ENCODE measurements at places on chromosomes 2 and 18.

GRCh38 chr2:181985632-181986205 is at the start of gene PPP1R1C:
Gene PPP1R1C, plus strand, starts transcription at chr2:181985853. Its CDS starts 258 bp downstream, at chr2:181986111.
- no peak for DNase-seq

DNA sequence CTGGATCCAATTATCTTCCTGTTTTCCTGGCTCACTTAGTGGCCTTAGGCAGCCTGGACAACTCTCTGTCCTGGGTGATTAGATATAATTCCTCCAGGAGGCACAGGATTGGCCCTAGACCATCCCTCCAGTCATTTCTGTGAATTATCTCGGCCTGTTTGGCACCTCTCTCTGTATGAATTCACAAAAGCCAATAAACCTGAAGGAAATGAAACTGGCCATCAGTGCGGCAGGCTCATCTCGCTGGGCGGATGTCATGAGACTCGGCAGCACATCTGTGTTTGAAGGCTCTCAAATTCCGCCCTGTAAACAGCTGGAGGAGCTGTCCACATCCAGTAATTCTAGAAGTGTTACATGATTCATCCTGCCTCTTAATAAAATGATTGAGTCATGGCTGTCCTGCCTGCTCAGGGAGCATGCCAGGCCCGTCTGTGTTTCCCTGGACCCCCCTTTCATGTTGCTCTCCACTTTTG is 38.6 kb downstream of the ACOXL start:
- no peak for DNase-seq

DNA sequence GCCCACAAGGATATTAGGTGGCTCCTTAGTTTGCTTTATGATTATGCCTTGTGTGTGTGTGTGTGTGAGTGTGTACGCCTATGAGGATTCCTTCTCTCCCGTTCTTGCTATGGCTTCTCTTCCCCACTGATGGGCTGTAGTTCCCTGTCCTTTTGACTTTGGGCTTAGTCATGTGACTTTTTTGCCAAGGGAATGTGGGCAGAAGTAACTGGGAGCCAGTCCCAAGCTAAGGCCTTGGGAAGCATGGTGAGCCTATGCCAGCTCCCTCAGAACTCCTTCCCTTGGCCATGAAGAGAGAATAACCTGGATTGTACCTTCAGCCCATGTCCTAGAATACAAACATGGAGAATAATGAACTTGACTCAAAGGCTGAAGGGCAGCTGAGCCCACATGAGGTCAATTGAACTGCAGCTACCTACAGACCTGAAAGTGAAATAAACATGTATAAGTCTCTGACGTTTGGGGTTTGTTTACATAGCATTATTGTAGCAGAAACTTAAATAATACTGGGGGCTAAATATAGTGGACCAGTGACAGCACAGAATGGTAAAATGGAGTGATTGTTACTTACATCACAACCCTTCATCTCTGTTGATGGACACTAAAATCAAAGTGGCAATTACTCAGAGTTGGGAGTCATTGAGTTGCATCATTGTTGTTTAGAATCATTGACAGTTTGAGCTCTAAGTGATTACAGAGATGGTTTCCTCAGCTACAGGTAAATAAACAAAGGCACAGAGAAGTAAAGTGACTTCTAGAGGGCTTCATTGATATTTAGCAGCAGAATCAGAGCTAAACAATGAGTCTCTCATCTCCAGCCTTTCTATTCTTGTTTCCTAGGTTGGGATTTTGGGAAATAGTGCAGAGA is 15.3 kb upstream of the IL36G start:
- DNase-seq, result no peak

DNA sequence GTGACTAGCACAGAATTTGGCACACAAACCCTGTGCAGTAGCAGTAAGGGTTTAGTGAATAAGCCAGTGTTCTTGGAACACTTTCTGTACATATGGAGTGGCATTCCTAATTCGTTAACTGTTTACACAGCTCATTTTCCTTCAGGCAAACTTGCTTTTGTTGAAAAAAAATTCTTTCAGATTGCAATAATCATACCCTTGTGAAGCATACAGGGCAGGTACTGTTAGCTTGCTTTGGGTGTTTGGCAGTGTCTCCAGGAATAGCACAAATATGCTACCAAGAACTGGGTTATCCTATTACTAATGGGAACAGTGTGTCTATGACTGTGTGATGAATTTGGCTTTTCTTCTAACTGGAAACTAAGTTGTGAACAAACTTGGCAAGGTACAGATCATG is 33.4 kb downstream of the UGP2 start:
- DNase-seq, result peak; percentile 58

GRCh38 chr18:46946656-46947282 is 29.4 kb downstream of the KATNAL2 start:
- peak; percentile 88 for DNase-seq

GRCh38 chr2:212841460-212841859 is 302.9 kb upstream of the ERBB4 start:
- no peak for DNase-seq

DNA sequence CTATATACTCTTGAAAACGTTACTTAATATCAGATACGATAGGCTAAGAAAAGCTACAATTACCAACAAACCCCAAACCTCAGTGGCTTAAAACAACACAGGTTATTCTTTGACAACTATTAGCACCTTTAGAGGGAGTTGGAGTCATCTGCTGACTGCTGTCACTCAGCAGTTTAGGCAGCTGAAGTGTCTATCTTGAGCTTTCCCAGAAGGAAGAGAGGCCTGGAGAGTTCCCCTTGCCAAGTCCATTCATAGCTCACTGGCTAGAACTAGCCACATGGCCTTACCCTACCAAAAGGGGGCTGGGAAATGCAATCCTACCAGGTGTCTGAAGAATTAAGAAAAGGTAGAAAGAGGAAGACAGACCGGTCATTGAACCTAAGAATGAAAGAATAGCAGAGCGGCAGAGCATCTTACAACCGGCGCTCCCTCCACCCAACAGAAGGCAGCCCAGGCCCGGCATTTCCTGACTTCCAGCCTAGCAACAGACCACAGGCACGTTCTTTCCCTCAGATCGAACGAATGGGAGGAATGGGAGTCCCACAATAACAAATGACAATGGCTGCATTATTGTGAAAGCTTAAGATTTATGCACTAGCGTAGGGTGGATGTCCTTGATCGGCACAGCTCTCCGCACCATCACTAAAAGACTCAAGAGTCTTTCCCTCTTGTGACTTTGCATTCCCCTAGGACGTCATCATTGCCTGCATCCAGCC is 211.2 kb upstream of the CTAGE1 start:
- no peak for DNase-seq

GRCh38 chr18:332721-333510 is 65.1 kb upstream of the THOC1 start:
- DNase-seq, result peak; percentile 23

GRCh38 chr2:75180476-75180875 is 18.8 kb downstream of the TACR1 start:
- DNase-seq, result no peak

DNA sequence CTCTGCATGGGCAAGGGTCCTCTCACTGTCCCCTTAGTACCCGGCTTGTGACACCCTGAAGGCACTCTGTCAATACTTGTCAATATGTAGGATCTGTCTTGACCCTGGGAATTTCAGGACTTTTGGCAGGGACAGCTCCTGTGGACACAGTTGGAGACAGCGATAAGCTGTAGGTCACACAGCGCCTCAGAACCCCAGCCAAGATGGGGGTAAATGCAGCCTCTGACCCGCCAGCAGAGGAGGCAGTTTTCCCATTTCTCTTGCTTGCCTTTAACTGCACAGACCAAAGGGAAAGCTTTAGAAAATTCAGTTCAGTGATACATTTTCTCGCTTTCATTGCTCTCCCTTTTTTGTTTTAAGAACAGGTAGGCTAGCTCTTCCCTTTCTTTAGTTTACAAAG is 54.8 kb upstream of the KLHL29 start:
- no peak for DNase-seq

DNA sequence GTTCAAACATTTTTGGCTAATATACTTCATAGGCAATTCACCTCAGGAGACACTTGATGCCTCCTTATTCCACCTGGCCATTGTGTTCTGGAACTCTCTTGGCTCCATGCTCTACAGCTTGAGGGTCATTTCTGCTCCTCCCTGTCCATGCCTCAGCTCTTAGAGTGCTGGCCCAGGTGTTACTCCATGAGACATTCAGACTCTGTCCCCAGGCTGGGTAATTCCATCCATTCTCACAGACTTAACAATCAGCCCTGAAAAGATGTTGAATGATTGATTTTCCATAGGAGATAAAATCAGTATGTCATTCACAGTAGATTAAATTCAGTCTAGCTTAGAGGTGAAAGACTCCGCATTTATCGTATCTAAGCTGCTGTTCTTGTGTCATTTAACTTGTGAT is 168.6 kb upstream of the CWC22 start:
- no peak for DNase-seq
